Stimulated activated CD4-positive, alpha-beta T cell treated with anti-CD3 and anti-CD28 coated beads, TNF-alpha, amount 100 ng/mL, for 1 hour (primary cell): ENCODE measurements at places on chromosomes 12 and 14.

DNA sequence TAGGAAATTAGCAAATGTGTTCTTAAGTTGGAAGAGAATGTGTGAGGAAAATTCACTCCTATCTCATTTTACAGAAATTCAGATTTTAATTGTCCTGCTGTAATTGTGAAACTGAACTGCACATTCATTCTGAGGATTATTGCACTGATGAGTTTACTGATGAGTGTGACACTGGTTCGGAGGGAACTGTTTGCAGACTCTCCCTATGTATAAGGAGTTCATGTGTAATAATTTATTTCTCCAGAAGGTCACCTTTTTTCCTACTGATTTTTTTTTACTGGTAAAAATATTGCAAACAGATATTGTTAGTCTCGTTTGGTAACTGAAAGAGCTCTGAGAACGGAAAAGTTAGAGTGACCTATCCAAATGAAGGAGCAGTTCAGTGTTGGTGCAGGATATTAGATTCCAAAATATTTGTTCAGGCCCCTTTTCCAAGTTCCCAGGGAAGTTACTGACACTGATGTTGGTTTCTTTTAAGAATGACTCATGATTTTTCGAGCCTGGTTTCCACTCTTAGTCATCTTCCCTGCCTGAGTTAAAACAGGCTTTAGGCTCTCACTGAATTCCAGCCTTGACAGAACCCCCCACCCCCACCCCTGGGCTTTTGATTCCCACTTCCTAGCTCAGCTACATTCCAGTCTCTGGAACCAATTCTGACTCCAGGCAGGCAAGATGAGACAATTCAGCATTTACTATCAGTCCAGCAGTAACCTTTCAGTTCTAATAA is 18.4 kb downstream of the ANO6 start:
- no peak for DNase-seq

DNA sequence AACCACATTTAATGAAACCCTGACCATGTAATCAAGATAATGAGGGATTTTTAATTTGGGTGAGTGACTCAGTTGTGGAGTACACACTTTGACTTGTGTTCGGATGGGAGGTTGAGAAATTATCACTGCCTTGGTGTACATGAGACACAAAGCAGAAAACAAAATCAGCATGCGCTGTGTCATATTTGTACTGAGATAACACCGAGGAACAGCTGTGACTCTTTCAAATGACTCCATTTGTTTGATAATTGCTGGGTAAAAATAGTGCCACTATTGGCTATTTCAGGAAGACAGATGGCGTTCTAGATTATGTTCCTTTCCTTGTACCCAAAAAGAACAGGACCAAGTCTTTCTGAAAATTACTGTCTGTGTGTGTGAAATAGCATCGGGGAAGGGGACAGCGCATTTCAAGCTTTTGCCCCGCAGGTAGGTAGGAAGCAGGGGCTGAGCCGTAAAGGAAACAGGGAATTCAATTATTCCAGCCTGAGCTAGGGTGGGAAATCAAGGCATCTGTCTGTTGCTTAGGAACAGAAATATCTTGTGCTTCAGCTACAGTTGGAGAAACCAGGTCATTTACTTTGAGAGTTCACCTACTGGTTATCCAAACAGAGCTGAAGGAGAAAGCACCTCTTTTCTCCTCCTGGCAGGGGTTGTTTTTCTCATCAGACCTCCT is 114.3 kb downstream of the SNAPC1 start:
- no peak for DNase-seq

GRCh38 chr12:79262938-79263337 is 398.4 kb downstream of the SYT1 start:
- DNase-seq: no peak

DNA sequence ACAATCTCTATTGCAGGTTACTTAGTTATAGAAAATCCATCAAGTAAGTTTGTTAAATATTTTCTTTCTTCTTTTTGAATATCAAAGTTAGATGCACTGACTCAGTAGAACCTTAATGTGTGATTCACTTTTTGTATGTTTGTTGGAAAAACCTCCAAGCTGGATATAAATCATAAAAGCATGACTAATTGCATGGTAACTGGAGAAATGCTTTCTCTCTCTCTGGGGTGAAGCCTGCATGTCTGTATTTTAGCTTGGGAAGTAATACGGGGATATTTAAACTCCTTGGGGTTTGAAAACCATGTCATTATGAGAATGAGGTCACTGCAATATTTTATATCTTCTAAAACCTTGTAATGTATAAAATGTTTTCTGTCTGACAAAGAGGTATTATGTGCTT is 58.6 kb upstream of the MYF6 start:
- DNase-seq: no peak

- DNase-seq: no peak
Measured at GRCh38 chr12:58028294-58028693, 86.9 kb downstream of the ATP23 start.

GRCh38 chr12:13117029-13117428 is 13.6 kb upstream of the GSG1 start:
- DNase-seq: no peak

DNA sequence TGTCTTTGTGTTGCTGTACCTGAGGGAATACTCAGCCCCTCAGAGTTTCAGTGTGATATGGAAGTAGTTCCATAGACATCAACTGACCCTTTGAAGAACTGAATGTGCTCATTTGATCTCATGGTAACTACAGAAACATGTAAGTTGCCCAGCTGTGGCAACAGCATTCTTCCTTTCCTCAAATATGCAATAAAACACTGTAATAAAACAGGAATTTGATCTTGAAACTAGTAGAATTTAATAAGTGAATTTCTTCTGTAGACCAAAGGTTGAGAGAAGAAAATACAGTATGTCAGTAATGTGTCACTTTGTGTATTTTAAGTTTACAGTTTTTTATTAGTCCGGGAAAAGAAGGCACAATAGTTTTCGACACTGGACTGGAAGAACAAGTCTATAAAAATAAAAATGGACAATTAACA is 31.9 kb downstream of the KCTD10 start:
- DNase-seq: no peak

DNA sequence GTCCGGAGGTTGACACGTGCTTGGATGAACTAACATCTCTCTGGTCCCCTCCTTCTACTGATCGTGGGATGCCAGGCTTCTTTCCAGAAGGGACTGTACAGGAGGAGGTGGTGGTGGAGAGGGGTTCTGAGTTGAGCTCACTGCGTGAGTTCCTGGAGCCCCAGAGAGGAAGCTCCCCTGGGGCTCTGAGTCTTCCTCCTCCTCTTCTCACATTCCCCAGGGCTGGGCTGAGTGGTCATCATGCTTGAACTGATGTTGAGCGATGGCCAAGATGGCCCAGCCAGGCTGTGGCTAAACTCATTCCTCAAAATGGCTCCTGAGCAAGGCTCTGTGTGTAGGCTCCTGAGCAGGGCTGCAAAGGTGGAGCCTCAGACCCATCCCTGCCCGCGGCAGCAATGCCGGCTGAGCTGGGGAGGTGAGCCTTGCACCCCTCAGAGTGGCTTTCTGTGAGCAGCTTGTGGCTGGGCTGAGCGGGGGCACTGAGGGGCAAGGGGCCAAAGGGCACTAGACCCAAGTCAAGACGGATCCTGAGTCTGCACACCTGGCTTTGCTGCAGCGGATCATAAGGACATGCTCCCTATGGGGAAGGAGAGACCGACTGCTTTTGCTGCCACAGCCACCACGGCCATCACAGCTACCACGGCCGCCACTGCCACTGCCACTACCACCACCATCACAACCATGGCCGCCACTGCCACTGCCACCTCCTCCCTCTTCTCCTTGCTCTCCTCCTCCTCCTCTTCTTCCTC is 35.4 kb downstream of the MEG3 start:
- DNase-seq: no peak
